ENCODE measurements at places on chromosomes 6 and 20.

GRCh38 chr6:11064836-11065235 is 20.7 kb upstream of the ELOVL2 start:
- no peak for DNase-seq

- no peak for DNase-seq
Measured at GRCh38 chr6:147022041-147022440, 182.2 kb upstream of the STXBP5 start.

- DNase-seq: no peak
Measured at GRCh38 chr6:6993503-6994237, 114.1 kb upstream of the RREB1 start.

DNA sequence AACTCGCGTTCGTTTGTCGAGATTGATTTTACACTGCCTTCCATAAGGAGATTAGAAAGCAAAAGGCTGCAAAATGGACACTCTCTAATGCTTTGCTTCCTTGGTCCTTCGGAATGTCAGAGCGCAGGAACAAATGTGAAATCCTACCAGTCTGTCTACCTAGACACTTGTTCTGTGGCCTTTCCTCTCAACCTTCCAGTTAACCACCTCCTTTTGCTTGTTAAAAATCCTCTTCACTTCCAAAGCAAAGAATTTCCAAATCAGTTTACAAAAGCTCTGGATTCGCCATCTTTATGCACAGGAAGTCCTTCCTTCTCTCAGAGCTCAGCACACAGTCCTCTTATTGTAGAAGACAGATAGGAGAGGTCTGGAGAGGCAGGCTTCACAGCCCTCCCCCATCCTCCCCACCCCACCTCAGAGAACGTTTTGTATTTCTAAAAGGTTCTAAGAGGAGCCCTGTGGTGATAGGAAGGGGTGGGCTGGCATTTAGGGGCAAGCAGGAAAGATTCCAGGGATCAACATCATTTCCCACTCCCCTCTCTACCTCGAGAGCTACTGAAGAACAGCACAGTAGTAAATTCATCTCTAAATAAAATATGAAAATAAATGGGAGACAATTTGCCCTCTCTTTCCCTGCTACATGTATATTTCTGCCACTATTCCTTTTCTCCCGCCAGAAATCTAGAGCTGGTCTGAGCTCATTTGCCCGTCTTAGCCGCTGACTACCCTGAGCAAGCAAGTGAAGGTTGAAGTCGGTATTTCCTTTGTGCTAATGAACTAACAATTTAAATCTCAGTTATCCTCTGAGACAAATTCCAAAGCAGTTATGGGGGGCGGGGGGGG is 18.9 kb downstream of the TFAP2A start:
- no peak for DNase-seq

DNA sequence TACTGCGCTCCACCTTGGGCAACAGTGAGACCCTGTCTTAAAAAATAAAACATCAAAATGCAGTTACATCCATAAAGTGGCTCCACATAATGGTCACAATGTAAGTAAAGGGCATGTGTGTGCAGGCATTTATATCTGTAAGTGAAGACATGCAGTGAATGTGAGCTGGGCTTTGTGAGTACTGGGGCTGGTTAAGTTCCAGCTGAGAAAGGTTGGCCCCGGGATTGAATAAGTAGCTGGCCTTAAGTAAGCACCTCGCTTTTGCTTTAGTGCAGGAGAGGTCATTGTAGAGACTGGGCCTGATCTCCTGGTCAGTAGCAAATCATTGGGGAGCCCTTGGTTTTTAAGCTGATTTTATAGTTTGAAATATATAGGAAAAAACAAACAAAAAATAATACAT is 8.0 kb downstream of the QKI start:
- DNase-seq: no peak

DNA sequence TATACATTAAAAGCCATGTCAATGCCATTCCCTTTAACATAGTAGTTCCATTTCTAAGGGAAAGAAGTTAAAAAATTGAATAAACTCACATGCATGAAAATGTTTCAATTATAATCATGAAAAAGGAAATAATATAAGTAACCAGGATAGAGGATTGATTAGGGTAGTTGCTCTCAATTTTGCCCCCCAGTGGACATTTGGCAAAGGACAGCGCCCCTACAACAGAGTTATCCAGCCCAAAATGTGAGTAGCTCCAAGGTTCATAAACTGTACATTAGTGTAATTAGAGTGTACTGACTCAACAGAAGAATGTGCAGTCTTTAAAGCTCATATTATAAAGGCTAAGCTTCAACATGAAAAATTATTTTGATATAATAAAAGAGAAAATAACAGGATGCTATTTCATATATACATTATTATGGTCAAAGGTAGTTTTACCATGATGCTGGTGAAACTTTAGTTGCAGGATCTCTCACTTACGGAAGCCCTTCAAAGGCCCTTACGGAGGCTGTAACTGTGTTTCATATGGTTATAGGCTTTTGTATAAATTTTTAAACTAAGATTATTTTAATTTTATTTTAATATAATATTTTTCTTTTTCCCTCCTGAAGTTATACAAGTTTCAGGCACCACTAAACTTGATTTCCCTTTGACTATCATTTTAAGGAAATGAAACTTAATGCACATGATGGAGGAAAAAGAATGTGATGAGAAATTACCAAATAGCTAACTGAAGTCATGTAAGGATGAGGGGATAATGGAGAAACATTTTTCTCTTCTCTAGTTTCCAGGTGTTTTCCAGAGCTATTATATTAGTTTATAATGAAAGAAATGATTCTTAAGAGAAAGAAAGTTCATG is 403.6 kb downstream of the PLCB1 start:
- peak; percentile 45 for DNase-seq

DNA sequence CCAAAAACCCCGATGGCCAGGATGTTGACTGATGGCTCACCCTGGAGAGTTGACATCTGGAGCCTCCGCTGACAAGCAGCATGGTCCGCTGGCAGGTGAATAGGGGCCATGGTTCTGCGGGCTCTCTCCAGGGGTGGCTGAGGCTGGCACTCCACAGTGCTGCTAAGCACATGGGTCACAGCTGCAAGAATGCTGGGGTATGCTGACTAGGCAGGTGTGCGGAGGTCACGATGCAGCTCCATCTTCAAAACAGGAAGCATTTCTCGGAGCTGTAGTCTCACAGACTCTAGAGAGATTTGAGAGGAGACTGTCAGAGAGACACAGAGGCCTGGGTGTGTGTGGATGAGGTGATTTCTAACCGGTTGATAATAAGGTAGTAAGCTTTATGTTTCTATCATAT is 341.6 kb downstream of the NRN1 start:
- no peak for DNase-seq

Measured in hematopoietic multipotent progenitor cell treated with erythropoietin and hydrocortisone succinate and interleukin-3 and kit ligand, for 6 days (in vitro differentiated cells).